ENCODE measurements at places on chromosomes 5 and 9.

- DNase-seq = no peak
Measured at GRCh38 chr5:8961219-8961618, 584.7 kb downstream of the SEMA5A start.

DNA sequence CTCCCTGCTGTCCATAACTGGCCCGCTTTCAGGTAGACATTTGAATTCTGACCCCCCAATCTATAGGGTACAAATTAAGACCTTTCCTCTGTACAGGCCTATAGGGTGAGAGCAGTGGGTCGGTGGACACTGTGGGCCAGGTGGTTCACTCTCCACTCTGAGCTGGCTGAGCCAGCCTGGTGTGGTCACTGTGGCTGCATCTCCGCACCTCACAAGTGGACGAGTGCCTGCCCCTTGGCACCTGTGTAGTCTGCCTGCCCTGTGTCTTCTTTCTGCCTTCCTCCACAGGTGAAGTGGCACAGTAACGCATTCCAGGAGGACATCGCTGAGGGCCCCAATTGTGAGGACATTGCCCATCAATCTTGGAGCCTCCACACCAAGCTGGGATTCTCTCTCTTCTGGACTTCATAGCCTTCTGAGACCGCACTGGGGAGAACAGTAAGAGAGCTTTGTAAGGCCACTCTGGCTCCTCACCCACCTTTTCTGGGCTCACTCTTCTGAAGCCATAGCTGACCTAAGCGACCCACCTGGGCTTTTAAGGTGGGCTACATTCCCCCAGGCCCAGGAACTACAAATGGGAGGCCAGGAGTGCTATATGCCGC is 33.5 kb upstream of the JADE2 start:
- no peak for DNase-seq

- no peak for DNase-seq
Measured at GRCh38 chr9:31574006-31574765, 810.3 kb upstream of the ACO1 start.

DNA sequence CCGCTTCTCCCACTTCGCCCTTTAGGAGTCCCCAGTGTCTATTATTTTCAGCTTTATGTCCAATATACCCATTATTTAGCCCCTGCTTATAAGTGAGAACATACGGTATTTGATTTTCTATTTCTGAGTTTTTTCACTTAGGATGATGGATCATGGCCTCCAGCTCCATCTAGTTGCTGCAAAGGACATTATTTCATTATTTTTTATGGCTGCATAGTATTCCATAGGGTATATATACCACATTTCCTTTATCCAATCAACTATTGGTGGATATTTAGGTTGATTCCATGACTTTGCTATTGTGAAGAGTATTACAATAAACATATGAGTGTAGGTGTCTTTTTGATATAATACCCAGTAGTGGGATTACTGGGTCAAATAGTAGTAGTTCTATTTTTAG is 162.9 kb downstream of the FER start:
- DNase-seq = no peak

- DNase-seq = no peak
Measured at GRCh38 chr5:135377751-135378680, 21.0 kb downstream of the MACROH2A1 start.

DNA sequence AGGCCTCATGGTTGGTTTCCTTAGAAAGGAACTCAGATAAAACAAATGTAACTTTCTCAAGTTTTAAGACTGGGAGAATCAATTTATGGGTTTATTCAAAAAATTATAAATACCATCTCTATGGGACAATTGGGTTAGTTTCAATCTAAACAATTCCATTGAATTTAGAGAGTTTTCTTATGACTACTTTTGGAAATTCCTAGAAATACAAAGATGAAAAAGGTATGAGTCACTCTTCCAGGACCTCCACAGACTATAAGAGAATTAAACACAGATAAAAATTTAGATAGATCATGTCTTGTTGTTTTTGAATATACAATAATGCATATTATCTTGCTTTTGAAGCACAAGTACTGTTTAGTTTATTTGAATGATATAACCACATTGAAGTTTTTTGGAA is 188.7 kb downstream of the CHSY3 start:
- DNase-seq = no peak

GRCh38 chr9:103681435-103681834 is 412.7 kb upstream of the SMC2 start:
- no peak for DNase-seq

DNA sequence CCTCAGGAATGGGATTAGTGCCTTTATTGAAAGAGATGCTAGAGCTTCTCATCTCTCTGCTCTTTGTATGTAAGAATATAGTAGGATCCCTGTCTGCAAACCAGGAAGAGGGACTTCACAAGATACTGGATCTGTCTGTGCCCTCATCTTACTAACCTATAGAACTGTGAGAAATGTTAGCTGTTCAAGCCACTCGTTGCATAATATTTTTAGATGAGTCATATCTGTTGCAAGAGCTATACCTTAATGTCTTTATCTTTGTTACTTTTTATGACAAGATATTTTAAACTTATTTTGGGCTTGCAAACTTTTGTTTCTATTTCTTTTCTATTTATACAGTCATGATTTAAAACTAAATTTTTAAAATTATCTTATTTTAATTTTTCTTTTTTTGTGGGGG is 1296.8 kb upstream of the CDH6 start:
- DNase-seq = no peak
